ENCODE measurements at places on chromosomes 12 and 14.

DNA sequence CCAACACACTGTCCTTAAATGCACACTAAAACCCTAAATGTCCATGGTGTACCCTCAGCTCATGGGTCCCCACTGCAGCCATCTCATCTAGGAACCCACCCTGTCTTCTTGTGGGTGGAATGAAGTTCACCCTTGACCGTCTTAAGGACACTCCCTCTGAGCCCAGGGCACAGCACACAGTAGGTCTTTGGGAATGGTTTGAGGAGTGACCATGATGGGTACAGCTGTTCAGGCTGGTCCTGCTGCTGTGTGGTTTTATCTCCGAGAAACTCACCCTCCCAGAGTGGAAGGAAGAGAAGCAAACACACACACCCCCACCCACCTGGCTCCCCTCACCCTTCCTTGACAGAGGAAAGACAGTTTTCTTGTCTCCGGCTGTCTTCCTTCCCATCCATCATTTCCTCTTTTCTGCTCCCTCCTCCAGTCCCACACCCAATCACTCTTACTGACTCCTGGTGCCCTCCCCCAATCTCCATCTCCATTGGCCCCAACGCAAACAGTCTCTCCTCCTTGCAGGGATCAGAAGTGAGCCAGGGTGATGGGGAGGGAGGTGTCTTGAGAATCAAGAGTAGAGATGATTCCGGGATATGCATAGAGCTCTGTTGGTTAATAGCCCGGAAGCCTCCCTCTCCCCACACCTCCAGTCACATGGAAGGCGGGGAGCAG lies 105.9 kb upstream of the LHX5 start:
- DNase-seq = no peak

GRCh38 chr12:55812088-55812487 lies 5.4 kb downstream of the SARNP start:
- DNase-seq = no peak

DNA sequence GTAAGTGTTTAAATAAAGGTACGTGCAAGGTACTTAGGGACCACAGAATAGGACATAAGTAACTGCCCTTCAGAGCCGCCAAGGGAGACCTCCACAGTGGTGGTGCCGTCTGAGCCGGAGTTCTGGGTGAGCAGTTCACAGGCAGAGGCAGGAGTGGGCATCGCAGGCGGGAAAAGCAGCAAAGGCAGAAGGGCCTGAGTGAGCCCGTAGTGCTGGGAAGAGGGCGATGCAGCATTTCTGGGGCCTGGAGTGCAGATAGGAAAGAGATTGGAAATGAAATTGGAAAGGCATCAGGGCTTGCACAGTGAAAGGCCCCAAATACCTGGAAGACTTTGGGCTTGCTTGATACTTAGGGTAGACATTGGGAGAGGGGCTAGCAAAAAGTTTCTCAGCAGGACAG lies 32.9 kb downstream of the EVL start:
- DNase-seq = no peak

- DNase-seq = peak; percentile 48
Observed at GRCh38 chr12:6829536-6830220, 1.5 kb downstream of the P3H3 start.

DNA sequence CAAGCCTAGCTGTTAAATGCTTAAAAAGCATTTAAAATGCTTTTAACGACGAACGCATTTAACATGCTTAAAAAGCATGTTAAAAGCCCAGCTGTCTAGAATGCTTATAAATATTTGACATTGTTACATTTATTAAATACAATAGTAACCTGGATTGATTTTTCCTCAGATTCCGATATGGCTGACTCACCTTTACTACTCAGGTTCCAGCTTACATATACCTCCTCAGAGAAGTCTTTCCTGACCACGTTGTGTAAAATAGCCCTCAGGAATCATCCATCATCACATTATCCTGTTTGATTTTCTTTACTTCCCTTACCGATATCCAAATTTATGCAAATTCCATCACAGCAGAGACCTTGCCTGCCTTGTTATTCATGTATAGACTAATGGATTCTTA lies 51.4 kb downstream of the SLC41A2 start:
- no peak for DNase-seq

DNA sequence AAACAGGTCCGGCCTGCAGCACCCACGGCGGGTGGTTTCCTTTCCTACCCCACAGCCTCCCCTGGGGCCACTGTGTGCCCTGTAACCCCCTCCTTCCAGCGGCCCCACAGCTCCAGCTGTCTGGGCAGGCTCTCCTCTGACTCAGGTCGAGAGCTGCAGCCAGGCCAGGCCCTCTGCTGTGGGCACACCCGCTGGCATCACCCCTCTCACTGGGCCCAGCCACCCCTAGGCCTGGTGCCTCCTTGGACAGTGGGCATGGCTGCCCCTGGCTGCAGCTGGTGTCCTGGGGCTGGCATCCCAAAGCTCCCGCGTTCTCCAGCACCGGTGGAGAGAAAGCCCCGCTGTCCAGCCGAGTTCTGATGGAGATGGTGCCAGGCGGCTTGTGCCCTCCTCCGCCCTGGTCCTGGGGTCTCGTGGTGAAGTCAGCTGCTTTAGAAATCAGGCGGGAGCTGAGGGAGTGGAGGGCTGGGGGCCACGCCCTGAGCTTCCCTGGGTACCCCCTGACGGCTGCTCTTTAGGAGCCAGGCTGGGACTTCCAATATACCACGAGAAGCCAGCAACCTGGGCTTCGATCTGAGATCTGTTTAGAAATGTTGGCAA lies 114.9 kb downstream of the KIF26A start:
- no peak for DNase-seq

All from fibroblast of skin of scalp (primary cell).